Astrocyte of the hippocampus (primary cell): ENCODE measurements at places on chromosomes 16 and 17.

DNA sequence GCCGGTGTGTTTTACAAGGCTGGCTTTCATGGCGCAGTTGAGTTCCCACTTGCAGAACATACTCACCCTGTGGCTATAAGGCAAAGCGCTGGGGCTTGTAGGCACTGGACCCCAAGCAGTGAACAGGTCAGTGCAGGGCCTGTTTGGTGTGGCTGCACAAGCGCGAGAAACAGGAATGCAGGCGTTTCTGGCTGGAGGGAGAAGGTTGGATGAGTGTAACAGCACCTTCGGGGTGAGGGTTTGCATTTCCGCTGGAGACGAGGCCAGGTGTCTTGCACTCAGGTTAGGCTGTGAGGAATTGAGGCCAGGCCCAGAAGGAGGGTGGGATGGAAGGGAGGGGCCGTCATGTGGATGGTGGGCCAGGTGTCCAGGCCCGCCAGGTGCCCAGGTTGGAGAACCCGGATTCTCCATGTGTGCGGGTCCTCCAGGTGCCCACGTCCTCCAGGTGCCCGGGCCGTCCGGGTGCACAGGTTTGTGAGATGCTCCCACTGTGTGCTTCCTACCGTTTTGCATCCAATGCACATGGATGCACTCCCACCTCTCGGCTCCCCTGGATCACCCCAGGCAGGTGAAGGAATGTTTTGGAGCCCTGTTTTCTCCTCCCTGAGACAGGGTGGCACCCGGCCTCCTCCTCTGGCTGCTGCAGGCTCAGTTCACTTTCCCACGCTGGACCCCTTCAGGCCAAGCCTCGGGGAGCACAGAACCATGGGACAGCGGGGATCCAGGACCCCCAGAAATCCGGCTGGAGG is 46.0 kb downstream of the SLC7A5 start:
- DNase-seq, result no peak

GRCh38 chr17:12296209-12296625 is 275.5 kb downstream of the MAP2K4 start:
- no peak for DNase-seq

DNA sequence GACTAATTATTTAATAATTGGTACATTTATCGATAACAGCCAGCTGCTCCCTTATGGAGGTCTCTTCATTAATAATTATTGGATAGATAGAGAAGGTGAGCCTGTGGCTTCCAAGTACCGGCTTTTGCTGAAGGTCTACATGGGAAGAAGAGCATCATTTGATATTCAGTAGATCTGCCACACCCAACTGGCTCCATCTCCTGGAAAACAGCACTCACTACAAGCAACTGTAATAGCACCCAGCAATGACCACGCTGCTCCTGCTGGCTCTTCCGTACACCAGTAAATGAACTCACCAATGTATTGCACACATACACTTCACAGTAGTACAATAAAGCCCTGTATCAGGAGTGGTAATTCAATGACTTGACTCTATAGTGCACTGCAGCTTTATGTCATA is 19.5 kb downstream of the MARVELD3 start:
- peak; percentile 20 for DNase-seq

DNA sequence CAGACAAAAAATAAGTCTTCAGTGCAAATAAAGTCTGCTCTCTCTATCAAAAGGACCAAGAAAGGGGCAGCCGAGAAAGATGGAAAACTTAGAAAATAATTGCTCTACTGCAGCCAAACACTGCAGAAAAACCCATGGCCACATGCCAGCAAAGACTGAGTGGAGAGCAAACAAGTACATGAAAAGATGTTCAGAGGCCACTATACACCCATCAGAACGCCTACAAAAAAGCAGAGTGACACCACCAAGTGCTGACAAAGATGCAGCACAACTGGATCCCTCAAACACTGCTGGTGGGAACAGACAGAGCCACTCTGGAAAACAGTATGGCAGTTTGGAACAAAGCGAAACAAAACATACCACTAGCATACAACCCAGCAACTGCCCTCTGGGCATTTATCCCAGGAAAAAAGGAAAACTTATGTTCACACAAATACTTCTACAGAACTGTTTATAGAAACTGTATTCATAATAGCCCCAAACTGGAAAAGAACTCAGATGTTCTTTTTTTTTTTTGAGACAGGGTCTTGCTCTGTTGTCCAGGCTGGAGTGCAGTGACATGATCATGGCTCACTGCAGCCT is 36.7 kb downstream of the KIAA0753 start:
- DNase-seq, result peak; percentile 52

DNA sequence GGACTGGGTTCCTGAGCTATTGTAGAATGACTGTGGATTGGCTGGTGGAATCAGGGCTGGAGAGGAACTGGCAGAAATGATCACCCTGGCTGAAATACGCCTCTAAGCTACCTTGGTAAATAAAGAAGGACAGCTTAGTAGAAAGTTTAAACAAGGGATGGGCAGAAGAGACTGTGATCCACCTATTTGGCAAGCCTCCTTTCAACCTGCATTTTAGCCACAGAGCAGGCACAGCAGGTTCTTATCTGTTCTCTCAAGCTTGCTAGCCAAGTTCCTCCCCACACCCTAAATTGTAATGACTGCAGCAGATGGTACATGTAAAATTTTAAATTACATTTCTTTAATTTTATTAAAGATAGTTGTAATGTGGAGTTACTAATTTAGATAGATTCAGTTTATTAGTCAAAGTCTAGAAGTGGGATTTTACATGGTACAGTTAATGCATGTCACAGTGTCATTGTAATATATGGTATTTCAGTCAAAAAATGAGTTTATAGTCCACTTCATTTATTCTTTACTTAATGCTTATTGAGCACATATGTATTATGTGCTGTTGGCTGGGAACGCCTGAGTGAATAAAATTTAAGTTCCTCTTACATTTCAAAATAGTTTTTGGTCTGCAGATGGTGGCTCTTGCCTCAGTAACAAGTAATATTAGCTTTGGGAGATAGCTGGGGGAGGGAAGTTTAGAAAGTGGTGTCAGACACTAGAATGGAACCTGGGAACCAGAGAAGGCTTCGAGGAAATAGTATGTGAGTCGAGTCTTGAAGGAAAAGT is 11.2 kb downstream of the EPN2 start:
- no peak for DNase-seq

- DNase-seq, result no peak
Observed at GRCh38 chr17:80367503-80367902, 47.5 kb upstream of the ENDOV start.

DNA sequence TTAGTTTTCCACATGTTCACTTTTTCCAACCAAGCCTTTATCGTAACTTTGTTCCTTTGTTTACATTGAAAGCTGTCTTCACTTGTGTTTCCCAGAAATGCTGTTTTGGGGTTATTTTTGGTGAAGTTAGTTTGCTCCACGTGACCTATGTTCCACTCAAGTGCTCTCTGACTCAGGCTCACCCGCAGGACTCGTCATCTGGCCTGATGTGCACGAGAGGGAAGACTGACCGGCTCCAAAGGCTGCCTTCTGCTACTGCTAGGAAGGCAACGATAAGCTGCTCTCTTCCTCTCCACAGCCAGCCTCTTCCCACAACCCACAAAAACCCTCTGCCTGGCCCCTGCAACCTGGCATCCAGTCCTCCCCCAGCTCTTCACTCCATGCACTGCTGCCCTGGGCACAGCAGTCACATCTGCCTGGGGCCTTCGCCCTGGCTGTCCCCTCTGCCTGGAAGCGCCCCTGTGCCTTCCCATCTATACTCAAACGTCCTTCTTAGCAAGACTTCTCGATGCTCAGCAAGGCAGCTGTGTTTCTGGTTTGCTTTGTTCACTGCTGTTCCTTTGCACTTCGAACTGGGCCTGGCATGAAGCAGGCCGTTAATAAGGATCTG is 28.0 kb downstream of the ZCCHC14 start:
- DNase-seq, result peak; percentile 79

- no peak for DNase-seq
Observed at GRCh38 chr17:75970011-75970523, 8.9 kb downstream of the ACOX1 start.

DNA sequence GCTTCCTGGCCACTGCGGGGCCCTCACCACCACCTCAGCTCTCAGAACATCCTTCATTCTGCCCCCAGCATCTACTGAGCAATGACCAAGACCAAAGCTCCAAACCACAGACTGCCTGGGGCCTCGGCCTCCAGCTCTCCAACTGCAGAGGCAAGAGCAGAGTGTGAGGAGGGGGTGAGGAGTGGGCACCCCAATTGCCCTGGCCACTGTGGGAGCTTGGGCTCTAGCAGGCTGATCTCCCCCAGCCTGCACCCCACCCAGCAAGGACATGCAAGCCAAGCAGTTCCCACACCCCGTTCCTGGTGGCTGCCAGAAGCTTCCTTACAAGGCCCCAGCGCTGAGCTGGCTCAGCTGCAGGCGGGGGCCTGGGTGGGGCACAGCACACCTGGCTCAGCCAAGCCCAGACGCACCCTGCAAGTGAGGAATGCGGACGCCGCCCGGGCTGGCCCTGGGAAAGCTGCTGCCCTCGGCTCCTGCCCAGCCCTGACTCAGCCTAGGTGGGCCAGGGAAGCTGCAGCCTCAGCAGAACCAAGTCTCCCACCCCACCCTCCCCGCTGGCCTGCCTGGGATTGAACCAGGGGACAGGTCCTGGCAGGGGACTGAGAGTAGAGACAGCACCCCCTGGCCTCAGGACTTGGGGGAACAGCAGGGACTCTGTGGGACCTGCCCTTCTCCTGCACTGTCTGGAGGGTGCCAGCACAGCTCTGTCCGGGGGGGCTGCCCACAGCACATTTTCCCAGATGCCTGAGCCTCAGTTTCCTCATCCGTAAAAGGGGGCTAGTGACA is 29.7 kb upstream of the KRT17 start:
- DNase-seq, result no peak

- DNase-seq, result no peak
Observed at GRCh38 chr16:75111514-75111940, 5.1 kb downstream of the LDHD start.

DNA sequence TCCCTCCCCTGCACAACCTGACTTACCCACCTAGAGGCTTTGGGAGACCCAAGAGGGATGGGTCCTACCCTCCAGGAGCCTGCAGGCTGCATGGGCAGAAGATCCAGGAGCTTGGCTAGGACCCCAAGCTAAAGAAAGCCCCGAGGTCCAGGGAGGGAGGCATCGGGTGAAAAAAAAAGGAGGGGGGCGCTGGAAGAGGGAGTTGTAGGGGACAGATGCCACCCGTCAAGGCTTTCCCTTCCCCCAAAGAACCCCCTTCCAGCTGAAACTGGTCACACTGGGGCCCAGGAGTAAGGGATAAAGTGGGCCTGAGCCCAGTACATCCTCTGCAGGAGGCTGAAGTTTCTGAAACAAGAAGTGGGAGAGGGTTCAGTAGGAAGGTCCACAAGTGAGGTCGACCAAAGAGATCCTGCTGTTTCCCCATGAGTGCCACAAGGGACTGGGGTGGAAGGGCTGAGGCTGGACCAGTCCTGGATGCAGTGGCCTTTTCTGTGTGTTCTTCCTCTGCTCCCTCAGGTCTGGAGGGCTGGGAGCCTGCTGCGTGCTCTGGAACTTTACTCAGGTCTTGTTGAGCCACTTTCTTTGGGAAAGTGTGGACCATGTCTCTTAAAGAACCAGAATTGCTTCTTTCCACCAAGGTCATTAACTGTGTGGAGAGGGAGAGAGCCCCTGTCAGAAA is 14.2 kb upstream of the CBFB start:
- DNase-seq, result no peak

DNA sequence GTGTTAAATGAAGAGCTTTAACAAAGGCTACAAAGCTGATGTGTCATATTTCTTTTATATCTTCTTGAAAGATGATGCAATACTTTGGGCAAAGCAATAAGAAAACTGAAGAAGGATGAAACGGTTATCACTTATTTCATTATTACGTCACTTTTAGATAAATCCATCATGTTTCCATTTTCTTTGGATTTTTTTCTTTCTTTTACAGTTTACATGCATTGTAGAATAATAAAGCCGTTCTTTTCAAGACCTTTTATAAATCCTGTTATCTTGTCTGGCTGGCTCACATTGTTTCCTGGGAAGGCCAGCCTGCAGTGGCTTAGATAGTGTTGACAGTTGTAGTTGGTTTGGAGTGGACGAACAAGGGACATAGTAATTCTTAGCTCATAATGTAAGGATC is 28.9 kb downstream of the TANC2 start:
- DNase-seq, result no peak

- DNase-seq, result no peak
Observed at GRCh38 chr16:2458887-2459646, 842 bp upstream of the TEDC2 start.

DNA sequence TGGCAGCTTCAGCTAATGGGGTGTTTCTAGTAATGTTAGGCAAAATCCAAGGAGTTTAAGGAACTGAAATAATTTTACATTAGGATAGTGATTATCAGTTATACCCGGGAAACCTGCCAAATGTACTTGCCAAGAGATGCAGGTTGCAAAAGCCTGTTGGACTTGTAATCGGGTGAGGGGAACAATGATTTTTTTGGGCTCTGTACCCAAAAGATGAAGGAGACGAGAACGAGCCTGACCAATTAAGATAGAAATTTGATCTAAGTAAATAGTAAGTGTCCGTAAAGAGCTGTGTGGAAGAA is 56.3 kb upstream of the ARL4D start:
- DNase-seq, result no peak

- no peak for DNase-seq
Observed at GRCh38 chr17:35376245-35376644, 2.8 kb upstream of the SLFN11 start.

- no peak for DNase-seq
Observed at GRCh38 chr17:32917842-32918241, 10.1 kb upstream of the TMEM98 start.

DNA sequence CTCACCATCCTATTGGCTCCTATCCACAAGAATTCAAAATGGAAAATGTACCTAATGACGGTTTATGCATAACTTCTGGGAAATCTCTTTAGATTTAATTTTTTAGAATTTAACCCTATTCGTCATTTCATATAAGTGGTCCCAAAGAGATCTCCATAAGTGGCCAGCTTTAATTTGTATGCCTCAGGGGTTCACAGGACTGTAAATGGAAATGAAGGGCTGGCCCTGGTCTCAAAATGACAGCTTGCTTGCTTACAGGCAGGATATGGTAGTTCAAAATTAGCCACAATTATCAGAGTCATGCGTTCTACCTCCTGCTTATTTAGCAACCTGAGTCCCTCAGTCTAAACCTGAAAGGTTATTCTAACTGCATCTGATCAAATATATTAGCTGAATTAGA is 6.6 kb upstream of the NACA2 start:
- DNase-seq, result no peak
